Activated CD8-positive, alpha-beta memory T cell treated with anti-CD3 and anti-CD28 coated beads for 1 hour (primary cell): ENCODE measurements at places on chromosomes 16 and 17.

DNA sequence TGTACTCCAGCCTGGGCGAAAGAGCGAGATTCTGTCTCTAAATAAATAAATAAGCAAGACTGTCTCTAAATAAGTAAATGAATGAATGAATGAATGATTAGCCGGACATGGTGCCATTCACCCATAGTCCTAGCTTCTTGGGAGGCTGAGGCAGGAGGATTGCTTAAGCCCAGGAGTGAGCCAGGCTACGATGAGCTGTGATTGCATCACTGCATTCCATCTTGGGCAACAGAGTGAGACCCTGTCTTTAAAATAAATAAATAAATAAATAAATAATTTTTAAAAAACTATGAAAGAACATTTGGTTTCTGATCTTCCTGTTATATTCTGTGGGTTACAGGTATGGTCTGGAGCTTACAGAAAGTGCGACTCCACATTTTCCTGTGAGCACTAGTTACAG lies 65.0 kb downstream of the C17orf58 start:
- no peak for DNase-seq

DNA sequence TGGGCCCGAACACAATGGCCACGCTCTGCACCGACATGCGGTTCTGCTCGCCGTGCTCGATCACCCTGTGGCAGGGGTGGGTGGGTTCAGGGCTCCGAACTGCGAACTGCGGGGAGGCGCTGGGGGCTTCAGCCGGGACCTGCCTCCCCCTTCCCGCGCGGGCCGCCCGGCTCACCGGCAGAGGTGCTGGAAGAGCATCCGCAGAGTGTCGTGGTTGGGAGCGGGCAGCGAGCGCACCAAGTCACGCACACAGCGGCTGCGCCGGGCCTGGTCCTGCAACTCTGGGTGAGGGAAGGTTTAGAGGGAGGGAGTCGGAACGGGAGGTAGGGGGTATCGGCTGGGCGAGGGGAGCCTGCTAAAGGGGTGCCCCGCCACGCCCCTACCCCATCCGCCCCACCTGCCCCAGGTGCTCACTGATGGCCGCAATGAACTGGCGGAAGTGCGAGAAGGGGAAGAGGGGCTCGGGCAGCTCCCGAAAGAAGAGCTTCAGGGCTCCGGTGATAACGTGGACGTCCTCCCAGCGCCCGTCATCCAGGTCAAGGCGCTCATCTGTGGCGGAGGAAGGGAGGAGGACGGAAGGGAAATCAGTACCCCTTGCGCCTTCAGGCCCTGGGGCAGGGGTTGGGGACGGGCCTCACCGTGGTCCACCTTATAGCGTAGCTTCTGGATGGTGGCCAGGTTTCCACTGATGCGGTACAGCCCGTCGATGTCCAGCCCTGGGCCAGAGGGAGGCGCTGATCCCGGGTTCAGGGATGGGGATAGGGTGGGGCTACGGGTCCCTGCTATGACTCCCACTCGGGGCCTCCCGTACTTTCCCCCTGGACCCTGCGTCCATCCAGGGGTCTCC lies 36.9 kb downstream of the ARHGAP27 start:
- no peak for DNase-seq

GRCh38 chr16:30692396-30693064 lies 6.4 kb upstream of the SRCAP start:
- DNase-seq: no peak

DNA sequence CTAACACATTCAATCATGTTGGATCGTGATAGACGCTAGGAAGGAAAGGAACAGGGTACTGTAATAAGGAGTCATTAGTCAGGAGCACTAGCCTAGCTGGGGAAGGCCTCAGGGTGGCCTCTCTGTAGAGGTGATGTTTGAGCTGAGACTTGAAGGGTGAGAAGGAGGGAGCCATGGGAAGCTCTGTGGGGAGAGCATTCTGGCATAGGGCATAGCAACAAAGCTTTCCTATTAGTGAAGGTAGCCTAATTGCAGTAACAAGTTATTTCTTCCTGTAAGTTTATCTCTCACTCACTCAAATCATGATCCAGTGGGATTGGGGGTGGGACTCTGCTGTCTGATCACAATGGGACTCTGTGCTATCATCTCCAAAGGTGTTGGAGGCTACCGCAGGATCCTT lies 16.1 kb downstream of the PLCG2 start:
- no peak for DNase-seq

DNA sequence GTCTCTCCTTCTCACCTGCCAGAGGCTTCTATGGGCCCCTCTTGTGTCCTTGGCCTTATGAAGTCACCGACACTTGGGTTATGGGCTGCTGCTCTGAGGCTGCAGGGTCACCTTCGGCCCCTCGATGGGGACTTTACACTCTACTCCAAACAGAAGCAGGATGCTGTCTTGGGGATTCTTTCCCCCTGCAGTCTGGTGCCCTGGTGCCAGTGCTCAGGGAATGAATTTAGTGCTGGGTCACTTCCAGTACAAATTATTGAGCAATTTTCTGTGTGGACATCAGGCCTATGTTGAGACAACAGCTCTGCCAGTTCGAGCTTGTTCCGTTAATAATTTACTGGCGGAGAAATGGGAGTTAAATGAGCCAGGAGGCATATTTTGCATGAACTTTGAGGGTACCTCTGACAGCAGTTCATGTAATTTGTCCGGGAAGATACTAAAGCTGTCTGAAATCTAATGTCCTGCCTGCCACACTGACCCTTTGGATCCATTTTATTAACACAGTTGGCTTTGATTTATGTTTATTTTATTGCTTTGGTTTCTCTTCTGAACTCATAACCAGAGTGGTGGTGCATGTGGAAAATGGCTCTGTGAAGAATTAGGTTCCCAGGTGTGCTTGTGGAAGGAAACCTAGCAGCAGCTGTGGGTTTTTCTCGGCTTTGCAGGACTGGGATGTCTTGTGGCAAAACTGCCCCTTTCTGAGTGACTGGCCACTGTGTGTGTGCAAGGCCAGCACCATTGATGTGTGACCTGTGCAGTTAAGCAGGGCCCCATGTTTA lies 34.1 kb upstream of the DHX8 start:
- no peak for DNase-seq
